CD4-positive, alpha-beta T cell (primary cell): ENCODE measurements at places on chromosomes 1 and 21.
A peak's percentile ranks its signal among the peaks of the same experiment; 100 is the strongest.

GRCh38 chr1:169072945-169073725, 33.4 kb upstream of the ATP1B1 start:
- H3K4me1 ChIP-seq = no peaks in the 10 kb centered on the region
- H3K27ac ChIP-seq = no peak overlapping the region
- no peak for DNase-seq
- no peaks in the 10 kb centered on the region for H3K36me3 ChIP-seq
- no peaks in the 10 kb centered on the region for H3K27me3 ChIP-seq

DNA sequence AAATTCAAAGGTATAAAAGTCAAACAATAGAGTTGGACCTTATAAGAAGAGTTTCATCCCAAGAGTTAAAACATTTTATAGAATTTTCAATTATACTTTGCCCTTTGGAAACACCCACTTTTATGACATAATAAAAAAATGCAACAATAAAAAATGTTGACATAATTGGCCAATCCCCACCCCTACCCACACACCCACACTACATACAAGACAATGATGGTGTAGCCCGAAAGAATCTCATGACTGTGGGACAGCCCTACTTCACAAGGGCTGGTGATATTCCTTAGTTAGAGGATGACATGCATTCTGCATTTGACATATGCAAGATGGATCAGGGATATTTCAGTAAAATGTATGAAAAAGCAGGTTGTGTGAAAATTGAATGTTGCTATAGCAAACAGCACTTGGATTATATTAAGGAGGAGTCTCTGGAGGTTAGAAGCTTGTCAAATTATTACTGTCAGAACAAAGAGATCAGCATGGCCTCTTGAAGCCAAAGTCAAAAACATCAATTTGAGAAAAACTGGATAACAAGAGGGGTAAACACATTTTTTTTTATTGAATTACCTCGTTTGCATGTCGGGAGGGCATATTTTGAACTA, 133.0 kb upstream of the SAMSN1 start:
- no peak for DNase-seq
- H3K27me3 ChIP-seq = no peaks in the 10 kb centered on the region
- H3K27ac ChIP-seq = no peak overlapping the region
- no peaks in the 10 kb centered on the region for H3K36me3 ChIP-seq
- peaks cover 24% of the 10 kb centered on the region for H3K4me1 ChIP-seq

DNA sequence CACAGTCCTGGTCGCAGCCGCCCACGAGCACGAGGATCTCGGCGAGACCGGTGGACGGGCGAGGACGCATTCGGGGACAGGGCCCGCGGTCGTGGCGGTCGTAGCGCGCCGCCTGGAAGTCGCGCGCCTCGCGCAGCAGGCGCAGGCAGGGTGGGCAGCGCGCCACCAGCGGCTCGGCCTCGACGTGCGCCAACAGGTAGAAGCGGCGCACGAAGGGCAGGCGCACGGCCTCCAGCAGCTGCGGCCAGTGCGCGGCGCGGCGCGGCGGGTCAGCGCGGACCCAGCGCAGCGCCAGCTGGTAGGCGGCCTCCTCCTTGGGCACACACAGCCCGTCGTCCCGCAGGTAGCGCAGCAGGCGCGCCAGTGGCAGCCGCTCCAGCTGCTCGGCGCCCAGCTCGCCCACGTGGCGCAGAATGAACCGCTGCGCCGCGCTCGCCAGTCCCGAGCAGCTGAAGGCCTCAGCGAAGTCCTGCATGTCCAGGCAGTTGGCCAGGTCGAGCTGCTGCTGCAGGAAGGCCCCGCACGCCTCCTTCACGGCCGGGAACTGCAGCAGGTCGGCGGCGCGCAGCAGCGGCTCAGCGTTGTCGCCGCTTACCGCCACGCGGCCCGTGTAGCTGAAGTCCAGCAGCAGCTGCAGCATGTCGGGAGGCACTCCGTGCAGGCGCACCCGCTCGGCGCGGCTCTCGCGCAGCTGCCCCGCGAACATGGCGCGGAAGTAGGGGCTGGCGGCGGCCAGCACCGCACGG, 573 bp downstream of the KLHL21 start:
- H3K4me1 ChIP-seq = peaks cover 61% of the 10 kb centered on the region
- DNase-seq = peak; percentile 63
- H3K27ac ChIP-seq = peak overlapping the region; percentile 77
- H3K4me3 ChIP-seq = peak overlapping the region; percentile 95

- no peak overlapping the region for H3K4me3 ChIP-seq
- no peak overlapping the region for H3K27ac ChIP-seq
These were observed 3.2 kb downstream of the TMCC2 start for GRCh38 chr1:205230982-205231381.

DNA sequence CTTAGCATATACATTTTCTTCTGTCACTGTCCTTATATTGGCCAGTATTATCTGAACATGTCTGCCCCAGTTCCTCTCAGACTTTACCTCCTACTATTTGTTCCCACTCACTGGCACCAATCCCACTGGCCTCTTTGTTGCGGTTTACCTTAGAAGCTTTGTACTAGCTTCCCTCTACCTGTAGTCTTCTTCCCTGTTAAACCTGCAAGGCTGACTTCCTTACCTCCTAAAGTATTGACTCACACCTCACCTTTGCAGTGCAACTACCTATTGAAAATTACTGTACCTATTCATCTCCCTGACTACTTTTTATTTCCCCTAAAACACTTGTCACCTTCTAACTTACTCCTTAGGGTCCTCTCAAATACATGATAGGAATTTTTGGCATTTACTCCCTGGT, 111.1 kb downstream of the CLEC20A start:
- H3K4me3 ChIP-seq = no peak overlapping the region
- DNase-seq = no peak
- H3K36me3 ChIP-seq = no peaks in the 10 kb centered on the region
- no peaks in the 10 kb centered on the region for H3K4me1 ChIP-seq

GRCh38 chr21:35357041-35357780, 308.1 kb upstream of the RUNX1 start:
- H3K4me1 ChIP-seq = no peaks in the 10 kb centered on the region
- no peak for DNase-seq
- H3K27ac ChIP-seq = no peak overlapping the region
- H3K27me3 ChIP-seq = no peaks in the 10 kb centered on the region
- H3K4me3 ChIP-seq = no peak overlapping the region
- no peaks in the 10 kb centered on the region for H3K36me3 ChIP-seq

GRCh38 chr1:98048751-98049325, 128.0 kb upstream of the DPYD start:
- DNase-seq = no peak
- peaks cover 60% of the 10 kb centered on the region for H3K27me3 ChIP-seq
- H3K4me3 ChIP-seq = no peak overlapping the region
- H3K36me3 ChIP-seq = no peaks in the 10 kb centered on the region

DNA sequence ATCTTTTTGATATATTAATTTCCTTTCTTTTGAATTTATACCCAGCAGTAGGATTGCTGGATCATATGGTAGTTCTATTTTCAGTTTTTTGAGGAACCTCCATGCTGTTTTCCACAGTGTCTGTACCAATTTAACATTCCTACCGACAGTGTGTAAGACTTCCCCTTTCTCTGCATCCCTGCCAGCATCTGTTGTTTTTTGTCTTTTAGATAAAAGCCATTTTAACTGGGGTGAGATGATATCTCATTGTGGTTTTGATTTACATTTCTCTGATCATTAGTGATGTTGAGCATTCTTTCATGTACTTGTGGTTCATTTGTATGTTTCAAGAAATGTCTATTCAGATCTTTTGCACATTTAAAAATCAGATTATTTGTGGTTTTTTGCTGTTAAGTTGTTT, 62.4 kb upstream of the STUM start:
- H3K27ac ChIP-seq = no peak overlapping the region
- H3K4me3 ChIP-seq = no peak overlapping the region
- H3K4me1 ChIP-seq = peaks cover 9% of the 10 kb centered on the region
- no peaks in the 10 kb centered on the region for H3K36me3 ChIP-seq

GRCh38 chr21:25859235-25859929, 124.6 kb downstream of the GABPA start:
- no peaks in the 10 kb centered on the region for H3K4me1 ChIP-seq
- DNase-seq = no peak
- no peak overlapping the region for H3K4me3 ChIP-seq
- H3K36me3 ChIP-seq = no peaks in the 10 kb centered on the region
- no peak overlapping the region for H3K27ac ChIP-seq
- H3K27me3 ChIP-seq = peaks cover 2% of the 10 kb centered on the region

- H3K27me3 ChIP-seq = no peaks in the 10 kb centered on the region
- no peak overlapping the region for H3K27ac ChIP-seq
- no peaks in the 10 kb centered on the region for H3K4me1 ChIP-seq
- H3K4me3 ChIP-seq = no peak overlapping the region
- no peaks in the 10 kb centered on the region for H3K36me3 ChIP-seq
These were observed 6.7 kb downstream of the IL20 start for GRCh38 chr1:206872139-206872538.

GRCh38 chr1:33336580-33336979, 15.7 kb upstream of the A3GALT2 start:
- no peak overlapping the region for H3K27ac ChIP-seq
- no peaks in the 10 kb centered on the region for H3K27me3 ChIP-seq
- H3K36me3 ChIP-seq = peaks cover 30% of the 10 kb centered on the region
- H3K4me3 ChIP-seq = no peak overlapping the region
- no peak for DNase-seq
- H3K4me1 ChIP-seq = peaks cover 8% of the 10 kb centered on the region

DNA sequence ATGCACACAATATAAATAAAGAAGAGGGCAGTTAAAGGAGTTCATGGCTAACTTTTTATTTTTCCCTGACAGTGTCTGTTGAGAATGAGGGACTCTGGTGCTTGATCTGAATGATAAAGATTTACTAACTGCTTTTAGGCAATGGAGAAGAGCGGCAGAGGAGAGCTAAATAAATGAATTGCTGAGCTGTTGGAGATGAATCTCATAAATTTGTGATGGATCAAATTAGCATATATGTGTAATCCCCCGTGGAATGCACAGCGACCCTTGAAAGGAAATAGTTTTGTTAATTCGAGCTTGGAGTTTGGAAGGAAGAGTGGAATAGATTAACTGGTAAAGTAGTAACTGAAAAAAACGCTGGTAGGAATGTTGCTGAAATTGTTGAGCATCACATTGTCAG, 40.2 kb downstream of the HMCN1 start:
- no peak overlapping the region for H3K4me3 ChIP-seq
- H3K36me3 ChIP-seq = no peaks in the 10 kb centered on the region
- no peak for DNase-seq
- no peaks in the 10 kb centered on the region for H3K4me1 ChIP-seq

- no peak for DNase-seq
- peaks cover 2% of the 10 kb centered on the region for H3K27me3 ChIP-seq
- no peaks in the 10 kb centered on the region for H3K4me1 ChIP-seq
These were observed 101.4 kb downstream of the UBE2U start for GRCh38 chr1:64304823-64305222.

DNA sequence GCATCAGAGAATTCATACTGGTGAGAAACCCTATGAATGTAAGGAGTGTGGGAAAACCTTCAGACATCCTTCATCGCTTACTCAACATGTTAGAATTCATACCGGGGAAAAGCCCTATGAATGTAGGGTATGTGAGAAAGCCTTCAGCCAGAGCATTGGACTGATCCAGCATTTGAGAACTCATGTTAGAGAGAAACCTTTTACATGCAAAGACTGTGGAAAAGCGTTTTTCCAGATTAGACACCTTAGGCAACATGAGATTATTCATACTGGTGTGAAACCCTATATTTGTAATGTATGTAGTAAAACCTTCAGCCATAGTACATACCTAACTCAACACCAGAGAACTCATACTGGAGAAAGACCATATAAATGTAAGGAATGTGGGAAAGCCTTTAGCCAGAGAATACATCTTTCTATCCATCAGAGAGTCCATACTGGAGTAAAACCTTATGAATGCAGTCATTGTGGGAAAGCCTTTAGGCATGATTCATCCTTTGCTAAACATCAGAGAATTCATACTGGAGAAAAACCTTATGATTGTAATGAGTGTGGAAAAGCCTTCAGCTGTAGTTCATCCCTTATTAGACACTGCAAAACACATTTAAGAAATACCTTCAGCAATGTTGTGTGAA, 12.8 kb downstream of the ZFP69B start:
- H3K4me3 ChIP-seq = no peak overlapping the region
- H3K27me3 ChIP-seq = no peaks in the 10 kb centered on the region
- no peaks in the 10 kb centered on the region for H3K4me1 ChIP-seq

DNA sequence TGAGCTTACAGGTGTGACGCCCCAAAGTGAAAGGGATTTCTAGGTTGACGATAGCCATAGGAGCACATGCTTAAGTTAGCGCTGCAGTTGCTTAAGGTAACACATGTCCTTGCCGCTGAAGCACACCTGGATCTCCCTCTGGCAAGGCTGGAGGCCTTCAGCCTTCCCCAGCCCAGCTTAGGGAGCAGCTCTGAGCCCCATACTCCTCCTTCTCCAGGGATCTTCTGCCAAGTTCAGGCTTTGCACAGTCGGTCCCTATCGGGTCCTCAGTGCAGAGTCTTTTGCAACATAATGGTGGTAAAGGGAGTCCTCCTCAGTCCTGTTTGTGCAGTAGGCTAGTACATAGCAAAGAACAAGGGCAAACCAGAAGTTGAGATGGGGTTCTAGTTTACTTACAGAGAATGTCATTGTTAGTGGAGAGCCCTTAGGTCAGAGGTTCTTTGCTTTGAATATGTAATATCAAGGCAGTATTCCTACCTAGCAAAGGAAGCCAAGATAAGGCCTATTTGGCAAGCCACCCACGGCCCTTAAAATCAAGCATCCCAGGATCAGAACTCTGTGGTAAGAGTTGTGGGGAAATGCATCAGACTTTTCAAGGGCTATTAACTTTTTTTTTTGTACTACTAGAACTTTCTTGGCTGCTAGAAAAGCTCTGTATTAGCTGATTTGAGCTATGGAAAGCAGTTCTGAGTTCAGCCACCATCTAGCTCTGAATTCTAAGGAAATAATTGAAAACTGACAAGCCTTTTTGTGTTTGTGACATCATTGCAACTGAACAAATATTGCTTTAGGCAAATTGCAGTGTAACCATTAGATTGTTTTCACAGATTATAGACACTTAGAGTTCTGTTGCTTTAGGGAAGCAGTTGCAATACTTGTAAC, 1.4 kb downstream of the EVA1C start:
- H3K4me3 ChIP-seq = peak overlapping the region; percentile 59
- H3K36me3 ChIP-seq = peaks cover 6% of the 10 kb centered on the region
- no peak for DNase-seq
- no peaks in the 10 kb centered on the region for H3K27me3 ChIP-seq
- peaks cover 27% of the 10 kb centered on the region for H3K4me1 ChIP-seq
- H3K27ac ChIP-seq = no peak overlapping the region

- H3K4me3 ChIP-seq = peak within 1 kb of the TSS; percentile 86
- no peaks in the 10 kb centered on the region for H3K27me3 ChIP-seq
- DNase-seq = peak; percentile 81
- peaks cover 26% of the 10 kb centered on the region for H3K4me1 ChIP-seq
These were observed at the start of gene LRP8 for GRCh38 chr1:53328009-53328461. Gene LRP8, minus strand, starts transcription at chr1:53328070. Its CDS starts 158 bp downstream, at chr1:53327912.

GRCh38 chr1:89704014-89704413, 71.1 kb downstream of the LRRC8C start:
- peaks cover 18% of the 10 kb centered on the region for H3K36me3 ChIP-seq
- no peak overlapping the region for H3K4me3 ChIP-seq
- no peak overlapping the region for H3K27ac ChIP-seq
- H3K27me3 ChIP-seq = no peaks in the 10 kb centered on the region
- H3K4me1 ChIP-seq = peaks cover 22% of the 10 kb centered on the region
- DNase-seq = no peak

- no peak overlapping the region for H3K27ac ChIP-seq
- H3K27me3 ChIP-seq = no peaks in the 10 kb centered on the region
- peaks cover 52% of the 10 kb centered on the region for H3K4me1 ChIP-seq
- no peaks in the 10 kb centered on the region for H3K36me3 ChIP-seq
These were observed 32.1 kb downstream of the DYRK1A start for GRCh38 chr21:37398697-37399096.

GRCh38 chr1:107874221-107874620, 90.8 kb downstream of the VAV3 start:
- no peaks in the 10 kb centered on the region for H3K4me1 ChIP-seq
- H3K27me3 ChIP-seq = no peaks in the 10 kb centered on the region
- no peak for DNase-seq

GRCh38 chr1:54461731-54462596, 55.8 kb upstream of the SSBP3 start:
- H3K4me3 ChIP-seq = no peak overlapping the region
- no peak overlapping the region for H3K27ac ChIP-seq
- H3K36me3 ChIP-seq = no peaks in the 10 kb centered on the region
- no peak for DNase-seq
- H3K27me3 ChIP-seq = no peaks in the 10 kb centered on the region
